Urothelium cell line (cell line): ENCODE measurements at places on chromosomes 1 and 21.

DNA sequence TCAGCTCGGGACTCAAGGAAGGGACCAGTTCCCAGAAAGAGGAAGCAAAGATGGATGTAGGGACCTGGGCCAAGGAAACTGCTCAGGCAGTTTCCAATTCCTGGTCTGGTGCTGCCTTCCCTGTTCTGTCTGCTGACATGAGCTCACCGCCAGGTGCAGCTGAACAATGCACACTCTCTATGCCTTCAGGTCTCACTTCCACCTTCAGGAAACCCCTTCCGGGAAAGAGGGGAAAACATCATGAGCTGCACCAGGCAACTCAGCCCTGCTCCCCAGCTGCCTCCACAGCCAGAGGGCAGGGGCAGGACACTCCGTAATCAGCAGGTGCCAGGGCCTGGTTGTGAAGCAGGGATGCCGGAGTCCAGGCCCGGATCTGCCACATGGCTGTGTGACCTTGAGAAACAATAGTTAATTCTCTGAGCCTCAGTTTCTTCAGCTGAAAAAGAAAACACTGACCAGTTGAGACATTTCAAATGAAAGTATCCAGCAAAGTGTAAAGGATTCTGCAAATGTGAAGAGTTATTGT lies 27.8 kb downstream of the SMIM12 start:
- no peak for DNase-seq

GRCh38 chr1:90405726-90406125 lies 311.4 kb downstream of the BARHL2 start:
- no peak for DNase-seq

DNA sequence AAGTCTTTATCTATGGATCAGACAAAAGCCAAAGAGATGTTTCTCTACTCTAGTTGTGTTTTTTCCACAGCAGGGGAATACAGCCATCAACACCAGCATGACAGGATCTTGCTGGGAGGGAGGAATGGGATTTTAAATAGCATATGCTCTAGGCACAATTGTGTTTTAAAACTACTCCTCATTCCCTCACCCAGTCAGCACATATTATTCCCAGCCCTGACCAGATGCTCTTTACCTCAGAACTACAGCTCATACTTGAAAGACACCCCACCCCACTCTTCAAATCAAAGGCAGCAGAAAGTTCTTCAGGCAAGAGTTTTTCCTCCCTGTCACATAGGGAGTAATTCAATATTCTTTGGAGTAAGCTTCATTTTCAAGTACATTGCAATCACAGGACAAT lies 46.2 kb upstream of the TBX15 start:
- DNase-seq, result no peak

- no peak for DNase-seq
These were observed 267.7 kb upstream of the PROX1 start for GRCh38 chr1:213720032-213720431.

DNA sequence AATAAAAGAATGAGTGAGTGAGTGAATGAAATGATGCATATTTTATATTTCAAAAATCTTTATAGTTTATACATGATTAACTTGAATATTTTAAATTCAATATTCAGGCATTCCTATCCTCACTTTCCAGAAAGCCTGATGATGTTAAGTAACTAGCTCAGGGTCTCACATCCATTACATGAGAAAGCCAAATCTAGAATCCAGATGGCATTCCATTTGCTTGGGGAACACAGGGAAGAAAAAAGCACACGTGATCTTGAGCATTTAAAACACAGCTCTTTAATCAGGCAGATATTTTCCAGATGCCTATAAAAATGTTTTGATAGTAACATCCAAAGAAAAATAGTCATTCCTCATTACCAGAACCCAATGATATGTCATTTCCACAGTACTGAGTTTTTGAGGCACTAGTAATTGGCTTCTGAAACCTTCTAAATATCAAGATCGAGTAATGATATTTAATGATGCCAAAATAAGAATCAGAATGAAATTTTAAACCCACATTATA lies 291.9 kb downstream of the DSCAM start:
- no peak for DNase-seq

DNA sequence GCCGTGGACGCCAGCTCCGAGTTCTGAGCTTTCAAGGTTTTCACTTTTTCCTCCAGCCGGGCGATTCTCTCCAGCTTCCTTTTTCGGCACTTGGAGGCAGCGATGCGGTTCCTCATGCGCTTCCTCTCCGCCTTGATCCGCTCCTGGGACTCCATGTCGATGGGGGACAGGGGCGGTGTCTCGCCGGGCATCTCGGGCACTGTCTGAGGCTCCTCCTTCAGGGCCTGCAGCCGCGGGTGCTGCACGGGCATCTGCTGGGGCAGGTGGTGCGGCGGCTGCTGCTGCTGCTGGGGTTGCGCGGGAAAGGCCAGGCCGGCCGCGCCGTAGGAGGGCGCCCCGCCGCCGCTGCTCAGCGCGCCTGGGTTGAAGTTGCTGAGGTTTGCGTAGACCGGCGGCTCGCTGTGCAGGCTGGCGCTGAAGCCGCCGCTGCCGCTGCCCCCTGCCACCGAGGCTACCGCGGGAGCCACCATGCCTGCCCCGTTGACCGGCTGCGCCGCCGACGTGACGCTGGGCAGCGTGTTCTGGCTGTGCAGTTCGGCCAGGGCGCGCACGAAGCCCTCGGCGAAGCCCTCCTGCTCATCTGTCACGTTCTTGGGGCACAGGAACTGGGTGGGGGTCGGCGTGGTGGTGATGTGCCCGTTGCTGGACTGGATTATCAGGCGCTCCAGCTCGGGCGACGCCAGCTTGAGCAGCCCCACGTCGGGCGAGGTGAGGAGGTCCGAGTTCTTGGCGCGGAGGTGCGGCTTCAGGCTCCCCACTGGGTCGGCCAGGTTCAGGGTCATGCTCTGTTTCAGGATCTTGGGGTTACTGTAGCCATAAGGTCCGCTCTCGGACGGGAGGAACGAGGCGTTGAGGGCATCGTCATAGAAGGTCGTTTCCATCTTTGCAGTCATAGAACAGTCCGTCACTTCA lies 1.4 kb downstream of the JUN start:
- DNase-seq, result peak; percentile 21

GRCh38 chr1:20983297-20983889 lies 193.3 kb downstream of the EIF4G3 start:
- no peak for DNase-seq

- no peak for DNase-seq
These were observed 110.4 kb downstream of the ACBD6 start for GRCh38 chr1:180392020-180392419.

DNA sequence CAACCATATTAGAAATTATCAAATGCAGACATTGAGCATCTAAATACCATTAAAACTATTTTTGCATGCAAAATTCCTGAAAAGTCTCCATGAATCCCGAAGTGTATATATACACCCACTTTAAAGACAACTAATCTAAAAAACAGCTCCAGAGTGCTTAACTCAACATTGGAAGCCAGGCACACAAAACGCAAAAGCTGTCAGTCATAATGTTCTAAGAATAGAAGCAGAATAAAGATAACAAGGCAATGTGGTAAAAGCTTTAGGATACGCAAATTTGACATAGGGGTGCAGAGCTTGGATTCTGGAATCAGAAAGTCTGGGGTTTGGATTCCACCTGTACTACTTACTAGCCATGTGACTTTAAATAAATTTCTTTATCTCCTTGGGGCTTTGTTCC lies 62.5 kb downstream of the SMYD3 start:
- no peak for DNase-seq

DNA sequence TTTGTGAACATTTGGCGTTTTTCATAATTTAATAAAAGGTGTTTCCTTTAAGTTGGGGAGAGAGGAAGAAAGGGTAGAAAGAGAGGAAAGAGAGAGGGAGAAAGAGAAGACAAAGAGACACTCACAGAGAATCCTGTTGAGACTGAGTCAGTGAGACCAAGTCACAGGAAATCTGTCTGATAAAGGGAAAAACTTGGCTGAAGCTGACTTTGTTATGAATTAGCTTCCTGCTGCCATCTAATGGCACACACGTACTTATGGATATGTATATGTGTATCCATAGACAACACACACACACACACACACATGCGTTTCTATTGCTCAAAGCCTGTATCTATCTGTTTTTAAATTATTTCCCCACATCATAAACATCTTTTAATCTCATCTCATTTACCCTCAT lies 42.5 kb upstream of the DISC1 start:
- DNase-seq, result peak; percentile 11

DNA sequence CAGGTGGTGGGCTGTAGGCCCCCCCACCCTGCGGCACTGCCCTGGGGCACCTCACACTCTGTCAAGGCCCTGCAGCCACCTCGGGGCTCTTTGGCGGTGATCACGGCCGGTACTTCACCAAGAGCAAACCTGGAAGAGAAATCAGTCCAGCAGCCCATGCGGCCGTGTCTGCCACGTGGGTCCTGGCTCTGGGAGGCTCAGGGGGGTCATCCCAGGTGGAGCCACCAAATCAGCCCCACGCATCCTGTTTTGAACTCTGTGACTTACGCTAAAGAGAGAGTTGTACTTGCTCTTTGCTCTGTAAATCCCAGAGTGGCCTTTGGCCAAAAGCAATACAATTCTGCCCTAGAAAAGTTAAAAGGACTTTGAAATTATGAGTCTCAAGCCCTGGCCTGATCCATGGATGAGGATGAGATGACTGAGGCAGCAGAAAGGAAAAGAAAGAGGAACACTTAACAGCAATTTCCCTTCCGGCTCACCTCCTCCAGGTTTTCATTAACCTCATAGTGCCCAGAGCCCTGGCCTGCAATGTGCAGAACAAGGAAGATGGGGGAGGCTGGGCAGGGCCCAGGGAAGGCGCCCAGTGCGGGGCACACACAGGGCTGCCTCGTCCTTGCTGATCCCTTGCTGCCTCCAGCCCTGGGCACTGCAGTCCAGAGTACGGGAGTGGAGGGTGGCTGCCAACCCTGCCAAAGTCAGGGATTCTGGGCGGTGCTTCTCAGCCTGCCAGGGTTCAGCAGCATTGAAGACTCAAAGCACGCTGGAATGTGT lies 337.0 kb downstream of the MATN1 start:
- DNase-seq, result no peak

- DNase-seq, result no peak
These were observed 115.5 kb downstream of the PPIAL4G start for GRCh38 chr1:148367596-148367995.

- DNase-seq, result no peak
These were observed 133.1 kb downstream of the SETD4 start for GRCh38 chr21:35927262-35927661.

GRCh38 chr1:26164036-26164860 lies 4.5 kb downstream of the C1orf232 start:
- DNase-seq, result peak; percentile 78

GRCh38 chr1:243729956-243730355 lies 120.1 kb downstream of the AKT3 start:
- DNase-seq, result no peak

GRCh38 chr1:59750328-59751003 lies 64.3 kb upstream of the HOOK1 start:
- DNase-seq, result peak; percentile 66

- DNase-seq, result no peak
These were observed 12.6 kb upstream of the ADORA3 start for GRCh38 chr1:111516005-111516535.

DNA sequence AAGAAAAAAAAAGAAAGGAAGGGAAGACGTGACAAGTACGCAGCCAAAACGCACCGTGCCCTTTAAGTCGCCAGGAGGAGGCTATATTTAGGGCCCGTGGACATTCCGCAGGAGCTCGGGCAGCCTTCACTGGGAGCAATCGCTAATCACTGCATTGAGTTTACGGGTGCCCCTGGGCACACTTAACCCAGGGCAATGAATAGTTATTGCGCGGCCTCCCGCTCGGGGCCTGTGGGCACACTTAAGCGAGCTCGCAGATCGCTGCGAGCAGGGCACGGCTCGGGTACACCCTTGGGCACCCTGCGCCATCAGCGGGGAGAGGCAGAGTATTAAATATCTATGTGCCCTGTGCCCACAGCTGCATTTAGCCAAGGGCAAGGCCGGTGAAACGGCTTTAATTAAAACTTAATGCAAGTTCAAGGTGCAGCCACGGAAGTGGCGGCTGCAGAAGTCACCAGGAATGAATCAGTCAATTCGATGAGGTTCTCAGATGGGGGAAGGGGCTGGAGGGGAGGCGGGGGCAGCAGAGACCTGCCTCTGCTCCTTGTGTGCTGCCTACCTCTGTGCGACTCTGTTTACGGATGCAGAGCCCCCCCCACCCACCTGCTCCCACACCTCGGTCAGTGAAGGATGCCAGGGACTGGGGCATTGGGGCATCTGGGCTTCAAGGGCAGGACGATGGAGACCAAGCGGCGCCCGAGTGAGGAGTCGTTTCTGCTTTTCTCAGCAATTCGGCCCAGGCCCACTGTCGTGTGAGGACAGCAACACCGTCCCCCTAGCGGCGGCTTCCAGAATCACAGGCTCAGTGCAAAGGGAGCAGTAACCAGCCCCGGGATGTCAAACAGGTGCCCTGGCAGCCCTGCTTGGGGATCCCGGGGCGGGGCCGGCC lies 51.8 kb upstream of the TARDBP start:
- peak; percentile 87 for DNase-seq

- DNase-seq, result peak; percentile 7
These were observed 372.1 kb upstream of the B3GALT2 start for GRCh38 chr1:193558491-193559028.

GRCh38 chr1:66342707-66343106 lies 191.2 kb upstream of the SGIP1 start:
- no peak for DNase-seq

DNA sequence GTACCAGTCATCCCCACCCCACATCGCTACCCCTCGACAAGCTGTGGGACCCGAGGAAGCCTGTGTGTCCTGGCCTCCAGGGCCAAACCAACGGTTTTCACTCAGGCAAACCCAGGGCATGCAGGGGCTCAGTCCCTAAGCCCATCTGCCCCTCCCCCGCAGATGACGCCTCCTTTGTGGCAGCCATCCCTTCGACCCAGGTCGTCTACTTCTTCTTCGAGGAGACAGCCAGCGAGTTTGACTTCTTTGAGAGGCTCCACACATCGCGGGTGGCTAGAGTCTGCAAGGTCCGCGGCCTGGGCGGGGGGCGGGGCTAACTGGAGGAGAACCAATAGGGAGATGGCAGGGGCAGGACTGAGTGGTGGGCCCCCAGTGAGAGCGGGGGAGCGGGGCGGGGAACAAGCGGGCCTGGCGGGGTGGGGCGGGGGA lies 7.4 kb downstream of the SEMA4A start:
- no peak for DNase-seq

GRCh38 chr1:30880678-30881318 lies 27.8 kb downstream of the SDC3 start:
- no peak for DNase-seq

- no peak for DNase-seq
These were observed 11.5 kb downstream of the LDLRAD1 start for GRCh38 chr1:54006508-54006907.

DNA sequence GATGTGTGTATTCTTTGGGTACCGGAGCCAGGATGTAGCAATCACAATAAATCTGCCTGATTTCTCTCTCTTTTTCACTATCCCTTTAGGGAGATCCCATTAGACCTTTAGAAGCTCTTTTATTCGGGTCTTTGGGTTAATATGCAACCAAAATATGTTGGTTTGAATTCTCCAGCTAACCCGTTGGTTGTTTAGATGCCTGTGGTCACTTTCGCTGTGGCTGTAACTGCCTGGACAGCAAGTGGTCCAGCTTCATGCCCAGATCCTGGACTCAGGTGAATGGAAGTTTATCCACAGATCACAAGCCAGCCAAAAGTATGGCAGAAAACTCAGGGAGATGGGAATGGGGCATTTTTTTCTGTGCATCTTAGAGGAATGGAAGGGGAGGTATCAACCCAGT lies 12.3 kb downstream of the KAZN start:
- no peak for DNase-seq
